SK-N-SH treated with all-trans-retinoic acid at 6 μM for 48 hours (cell line): ENCODE measurements at places on chromosomes 16 and 17.
A peak's percentile ranks its signal among the peaks of the same experiment; 100 is the strongest.

DNA sequence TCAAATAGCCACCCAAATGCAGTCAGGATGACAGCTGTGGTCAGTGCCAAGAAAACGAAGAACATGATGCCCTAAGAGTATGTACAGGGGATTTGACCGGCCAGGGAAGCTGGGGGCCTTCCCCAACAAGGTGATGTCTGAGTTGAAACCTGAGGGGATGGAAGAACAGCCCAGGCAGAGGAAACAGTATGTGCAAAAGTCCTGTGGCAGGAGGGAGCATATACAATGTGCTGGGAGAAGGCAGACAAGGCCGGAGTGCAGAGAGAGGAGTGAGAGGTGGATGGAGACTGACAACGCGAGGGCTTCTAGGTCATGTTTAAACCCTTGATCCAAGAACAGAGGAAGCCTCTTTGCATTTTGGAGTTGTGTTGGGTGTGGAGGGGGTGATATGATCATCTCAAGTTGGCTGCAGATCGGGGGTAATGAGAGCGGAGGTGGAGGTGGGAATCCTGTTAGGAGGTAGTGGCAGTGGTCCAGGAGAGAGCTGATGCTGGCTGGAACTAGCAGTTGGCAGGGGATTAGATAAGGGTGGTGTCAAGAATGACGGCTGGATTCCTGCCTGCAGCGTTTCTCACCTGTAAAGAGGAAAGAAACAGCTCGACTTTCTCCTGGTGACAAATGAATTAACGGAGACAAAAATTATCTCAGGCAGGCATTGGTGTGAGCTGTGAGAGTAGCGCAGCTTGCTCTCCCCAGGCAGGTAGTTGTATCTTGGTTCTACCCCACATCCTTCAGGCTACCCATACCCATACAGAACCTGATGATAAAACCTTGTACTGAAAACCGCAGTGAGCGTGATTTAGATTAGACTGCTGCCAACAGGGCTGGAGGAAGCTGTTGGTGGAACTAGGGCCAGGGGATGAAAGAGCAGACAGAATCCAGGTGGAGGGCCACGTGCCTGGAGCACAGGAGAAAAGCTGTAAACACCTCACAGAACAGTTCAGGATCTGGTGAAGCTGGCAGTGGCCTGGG, 37.2 kb upstream of the NGFR start:
- ATAC-seq, result no peak

- no peak for ATAC-seq
These were observed 29.8 kb downstream of the CDIP1 start for GRCh38 chr16:4508806-4509205.

GRCh38 chr16:48629531-48629930, 19.6 kb upstream of the N4BP1 start:
- no peak for ATAC-seq

GRCh38 chr17:77363821-77364361, 223.1 kb downstream of the SEC14L1 start:
- peak; percentile 65 for ATAC-seq

DNA sequence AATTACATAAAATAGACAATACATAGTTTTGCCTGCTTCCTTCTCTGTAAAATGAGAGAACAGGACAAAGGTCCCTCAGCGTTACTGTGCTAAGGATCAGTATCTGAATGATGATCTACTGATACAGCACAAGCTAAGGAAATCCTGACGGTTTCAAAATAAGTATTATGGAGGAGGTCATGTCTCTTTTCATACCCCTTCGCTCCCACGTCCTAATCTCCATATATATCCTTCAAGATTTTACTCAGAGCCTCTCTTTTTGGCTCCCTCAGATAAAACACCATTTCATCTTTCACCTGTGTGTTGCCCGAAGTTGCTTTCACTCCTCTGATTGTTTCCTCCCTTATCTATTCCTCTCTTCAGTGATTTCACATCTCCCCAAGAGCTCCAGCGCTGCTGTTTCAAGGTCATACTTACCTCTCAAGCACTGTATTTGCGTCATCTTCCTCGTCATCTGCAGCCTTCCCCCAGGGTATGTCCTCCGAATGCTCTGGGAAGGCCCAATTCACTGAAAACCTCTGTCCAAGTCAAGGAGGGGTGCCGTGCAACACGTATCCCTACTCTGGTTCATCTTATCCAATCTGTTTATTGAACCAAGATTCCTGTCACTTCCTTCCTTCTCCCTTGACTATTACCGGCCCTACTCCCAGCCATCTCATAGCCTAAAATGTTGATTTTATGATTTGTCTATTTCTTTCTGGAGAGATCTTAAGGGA, 1.2 kb upstream of the BLTP2 start:
- ATAC-seq, result no peak

DNA sequence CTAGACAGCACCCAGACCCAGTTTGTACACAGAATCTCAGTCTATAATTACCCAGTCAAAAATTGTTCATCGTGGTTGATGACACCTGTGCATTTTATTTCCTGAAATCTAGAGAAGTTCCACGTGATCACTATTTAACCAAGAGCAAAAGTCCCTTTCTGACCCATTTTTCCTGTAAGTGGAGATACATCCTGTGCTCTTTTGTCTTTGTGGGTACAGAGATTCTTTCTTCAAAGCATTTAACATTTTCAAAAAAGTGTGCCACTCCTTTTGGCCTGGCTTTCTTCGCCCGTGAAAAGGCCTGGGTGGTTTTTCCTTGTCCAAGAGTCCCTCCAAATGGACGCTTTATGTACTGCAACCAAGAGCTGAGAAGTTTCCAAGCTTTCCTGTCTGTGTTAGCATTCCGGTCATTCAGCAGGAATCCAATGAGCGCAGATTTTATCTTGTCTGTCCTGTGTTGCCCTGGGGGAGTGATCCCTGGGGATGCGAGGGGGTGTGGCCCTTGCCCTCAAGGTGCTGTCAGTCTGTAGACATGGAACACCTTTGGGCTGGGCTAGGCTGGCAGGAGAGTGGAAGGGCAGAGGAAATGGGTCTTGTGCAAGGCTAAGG, 161.1 kb upstream of the CACNG5 start:
- ATAC-seq, result peak; percentile 81

DNA sequence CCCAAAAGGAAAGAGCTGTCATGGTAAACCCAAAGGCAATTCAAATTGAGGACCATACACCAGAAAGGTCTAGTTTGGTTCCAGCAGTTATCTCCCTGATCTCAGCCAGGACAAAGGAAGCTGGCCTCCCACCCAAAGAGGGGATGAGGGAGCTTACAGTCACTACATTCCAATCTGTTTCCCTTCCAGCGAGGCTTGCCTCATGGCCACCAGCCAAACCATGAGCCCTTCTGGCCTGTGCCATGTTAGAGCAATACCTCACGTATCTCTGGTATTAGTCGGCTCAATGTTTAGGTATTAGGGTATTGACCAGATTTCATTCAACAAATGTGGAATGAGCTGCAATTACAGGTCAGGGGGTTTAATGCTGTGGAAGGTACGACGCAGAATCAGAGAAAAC, 8.4 kb downstream of the NDUFAB1 start:
- ATAC-seq, result peak; percentile 73; the same call in 2 of the 3 replicates

DNA sequence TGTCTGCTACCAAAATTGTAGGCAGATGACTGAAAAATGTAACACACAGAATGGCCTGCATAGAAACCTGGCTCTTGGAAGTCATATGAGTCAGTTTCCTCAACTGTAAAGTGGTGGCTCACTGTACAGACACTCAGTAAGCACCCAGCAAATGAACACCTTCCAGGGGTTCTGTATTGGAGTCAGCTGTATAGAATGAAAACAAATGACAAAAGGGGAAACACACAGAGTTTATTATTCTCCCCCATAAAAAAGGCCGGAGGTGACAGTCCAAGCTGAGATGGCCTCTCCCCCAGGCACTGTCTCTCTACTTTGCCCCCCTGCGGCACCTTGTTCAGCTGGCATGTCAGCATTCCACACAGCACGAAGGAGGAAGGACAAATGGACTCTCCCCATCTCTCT, 6.2 kb upstream of the MEOX1 start:
- peak; percentile 63; the same call in 2 of the 3 replicates for ATAC-seq

GRCh38 chr17:71301063-71301462, 819.8 kb upstream of the SOX9 start:
- ATAC-seq, result no peak

DNA sequence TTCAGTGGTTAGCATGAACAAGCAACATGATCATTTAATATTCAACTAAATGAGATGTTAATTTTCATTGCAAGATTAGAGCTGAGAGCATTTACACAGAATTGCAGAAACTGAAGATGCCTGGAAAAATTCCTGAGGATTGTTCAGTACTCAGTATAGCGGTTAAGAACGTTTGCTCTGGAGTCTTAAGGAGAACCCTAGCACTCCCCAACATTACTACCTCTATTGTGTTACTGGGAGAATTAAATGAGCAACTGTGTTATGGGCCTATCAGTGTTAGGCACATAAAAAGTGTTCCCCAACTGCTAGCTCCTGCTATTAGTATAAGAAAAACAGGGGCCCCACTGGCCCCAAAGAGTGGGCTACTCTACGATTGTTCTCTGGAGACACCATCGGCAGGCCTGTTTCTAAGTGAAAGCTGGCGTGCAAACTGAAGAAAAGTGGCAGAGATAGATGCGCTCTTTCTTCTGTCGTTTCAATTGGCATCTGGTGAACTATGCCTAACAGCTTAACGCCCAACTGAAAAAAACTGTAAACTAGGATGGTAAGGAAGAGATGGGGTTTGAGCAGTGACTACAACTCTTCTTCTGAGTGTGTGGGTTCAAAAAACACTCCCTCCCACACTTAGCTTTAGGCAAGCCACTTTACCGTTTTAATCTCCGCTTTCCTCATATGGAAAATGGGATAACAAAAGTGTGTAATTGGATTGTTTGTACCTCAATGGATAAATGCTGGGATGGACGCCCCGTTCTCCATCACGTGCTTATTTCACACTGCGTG, 1.3 kb downstream of the CDR2 start:
- ATAC-seq, result no peak

GRCh38 chr16:27431773-27432532, 30.0 kb downstream of the IL21R start:
- peak; percentile 47 for ATAC-seq

DNA sequence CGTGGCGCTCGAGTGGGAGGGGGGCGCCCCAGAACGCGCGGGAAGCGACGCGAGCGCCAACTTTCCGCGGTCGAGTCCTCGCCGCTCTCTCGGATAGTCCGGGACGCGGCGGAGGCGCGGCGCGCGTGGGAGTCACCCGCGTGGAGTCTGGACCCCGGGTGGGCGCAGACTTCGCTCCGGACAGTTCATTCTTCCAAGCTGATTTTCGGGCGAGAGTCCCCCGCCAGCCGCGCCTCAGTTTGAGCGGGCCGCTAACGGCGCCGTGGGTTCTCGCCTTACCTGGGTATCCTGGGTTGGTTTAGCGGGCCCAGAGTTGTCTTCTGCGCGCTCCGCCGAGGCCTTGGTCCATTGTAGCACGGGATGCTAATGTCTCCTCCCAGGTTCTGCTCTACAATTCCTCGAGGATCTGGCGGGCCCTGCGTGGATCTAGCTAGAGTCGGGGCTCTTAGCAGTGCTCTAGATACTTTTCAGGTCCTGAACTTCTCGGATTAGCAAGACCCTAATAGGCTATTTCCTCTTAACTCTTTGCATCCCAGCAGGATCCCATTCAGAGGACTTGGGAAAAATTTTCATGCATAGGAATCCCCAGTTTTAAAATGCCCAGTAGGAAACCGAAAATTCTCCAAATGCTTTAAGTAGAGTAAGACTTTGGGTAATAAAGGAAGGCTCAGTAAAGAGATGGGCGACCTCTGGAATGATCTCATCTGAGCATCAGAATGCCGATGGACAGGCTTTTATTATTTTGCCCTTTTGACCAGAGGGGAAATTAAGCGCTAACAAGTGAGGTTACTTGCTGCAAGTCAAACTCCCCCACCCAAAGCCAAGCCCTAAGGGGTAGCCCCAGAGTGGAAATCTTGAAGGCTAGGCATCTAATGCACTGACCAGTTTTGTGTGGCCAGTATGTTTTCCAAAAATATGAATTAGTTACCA, 537 bp upstream of the GJC1 start:
- peak; percentile 63 for ATAC-seq

- no peak for ATAC-seq
These were observed 41.9 kb upstream of the ZCCHC14 start for GRCh38 chr16:87534751-87535150.

GRCh38 chr16:67270931-67271338, 8.4 kb upstream of the PLEKHG4 start:
- no peak for ATAC-seq

- ATAC-seq, result peak; percentile 80
These were observed 1504.5 kb downstream of the CDH11 start for GRCh38 chr16:63617047-63617989.

GRCh38 chr17:37278247-37278894, 97.4 kb upstream of the C17orf78 start:
- ATAC-seq, result no peak

DNA sequence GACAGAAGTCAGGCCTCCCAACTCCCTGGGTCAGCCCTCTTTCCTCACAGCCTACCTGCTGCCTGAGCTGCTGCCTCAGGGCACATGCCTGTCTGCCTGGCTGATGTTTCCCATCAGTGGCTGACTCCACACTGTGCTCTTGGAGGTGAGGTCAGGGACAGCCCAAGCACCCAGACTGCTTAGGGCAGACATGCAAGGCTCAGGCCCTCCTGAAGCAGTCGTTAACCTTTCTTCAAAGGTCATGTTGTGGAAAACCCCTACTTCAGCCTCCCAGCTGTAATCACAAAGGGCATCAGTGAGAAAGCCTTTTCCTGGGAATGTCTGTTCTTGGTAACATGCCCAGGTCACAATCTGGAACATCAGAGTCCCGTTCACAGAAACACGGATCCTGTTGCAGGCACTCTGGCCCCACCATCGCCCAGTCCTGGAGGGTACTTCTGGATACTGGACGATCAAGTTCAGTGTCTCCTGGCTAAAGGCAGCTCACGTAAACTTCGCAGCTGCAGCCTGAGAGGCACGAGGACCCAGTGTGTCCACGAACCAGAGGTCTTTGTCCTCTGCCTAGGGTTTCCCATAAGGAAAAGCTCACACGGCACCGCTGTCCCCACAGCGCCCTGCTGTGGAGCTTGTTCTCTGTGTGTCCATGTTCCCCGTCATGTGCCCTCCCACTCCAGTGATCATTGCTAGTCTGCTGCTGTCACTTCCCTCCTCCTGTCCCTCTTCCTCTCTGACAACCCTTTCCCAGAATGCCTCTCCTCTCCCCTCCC, 54.9 kb downstream of the GNAO1 start:
- peak; percentile 53; the same call in 2 of the 3 replicates for ATAC-seq

DNA sequence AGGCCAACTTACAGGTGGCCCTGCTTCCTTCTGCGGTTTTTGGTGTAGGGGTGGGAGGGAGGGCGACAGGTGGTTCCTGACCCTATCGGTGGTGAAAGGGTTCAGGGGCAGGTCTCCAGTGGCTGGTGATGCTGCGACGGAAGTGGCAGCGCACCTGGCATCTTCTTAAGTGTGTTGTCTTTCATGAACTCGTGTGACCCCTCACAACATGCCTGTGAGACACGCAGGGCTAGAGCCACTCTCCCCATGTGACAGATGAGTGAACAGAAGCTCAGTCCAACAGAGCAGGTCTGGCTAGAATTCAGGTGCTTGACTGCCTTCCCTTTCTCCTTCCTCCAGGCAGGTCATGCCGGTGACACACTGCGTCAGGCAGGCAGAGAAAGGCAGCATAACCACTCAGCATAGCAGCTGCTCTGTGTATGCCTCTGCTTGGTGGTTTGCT, 8.0 kb downstream of the TNFAIP1 start:
- ATAC-seq, result no peak

- peak; percentile 74 for ATAC-seq
These were observed 4.7 kb upstream of the LCMT1 start for GRCh38 chr16:25106567-25107465.
